ENCODE measurements at places on chromosomes 6 and 20. TPM values are rescaled to one million over a fixed set of nuclear protein-coding genes. Genes with fewer than 3 reads are reported as not detected.

OPRM1 gene
- not detected for total RNA-seq

SCRT2 gene
- total RNA-seq: not detected

WFDC12 gene
- not detected for total RNA-seq

NMBR gene
- total RNA-seq: 0.45 TPM

EFCAB8 gene
- 1.1 TPM for total RNA-seq

PTP4A1 gene
- 34.3 TPM for total RNA-seq

BICRAL gene
- 21.1 TPM for total RNA-seq

CLIC5 gene
- 3.7 TPM for total RNA-seq

AKAP7 gene
- 7.1 TPM for total RNA-seq

RNGTT gene
- 15.5 TPM for total RNA-seq

Data from aorta (tissue), 5 donors.